ENCODE measurements at places on chromosomes 7 and 10.

GRCh38 chr7:128017862-128018845 is 13.1 kb downstream of the LRRC4 start:
- no peak for DNase-seq

GRCh38 chr10:127982601-127983000 is 75.7 kb downstream of the PTPRE start:
- DNase-seq, result no peak

DNA sequence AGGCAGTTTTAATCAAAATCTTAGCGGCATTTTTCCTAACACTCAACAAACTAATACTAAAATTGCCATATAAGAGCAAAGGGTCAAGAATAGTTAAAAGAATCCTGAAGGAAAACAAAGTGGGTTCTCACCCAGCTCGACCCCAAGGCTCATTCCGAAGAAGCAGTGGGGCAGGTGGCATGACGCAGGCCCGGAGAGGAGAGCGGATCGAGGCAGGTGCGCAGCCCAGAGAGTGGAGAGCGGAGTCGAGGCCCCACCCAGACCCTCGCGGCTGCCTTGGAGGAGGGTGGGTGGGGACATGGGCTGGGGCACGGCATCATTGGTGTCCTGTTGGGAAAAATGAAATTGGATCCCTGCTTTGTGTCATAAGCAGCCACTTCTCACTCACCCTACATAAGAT is 109.8 kb downstream of the INPP5A start:
- no peak for DNase-seq

GRCh38 chr10:32142646-32143045 is 86.4 kb upstream of the KIF5B start:
- no peak for DNase-seq

DNA sequence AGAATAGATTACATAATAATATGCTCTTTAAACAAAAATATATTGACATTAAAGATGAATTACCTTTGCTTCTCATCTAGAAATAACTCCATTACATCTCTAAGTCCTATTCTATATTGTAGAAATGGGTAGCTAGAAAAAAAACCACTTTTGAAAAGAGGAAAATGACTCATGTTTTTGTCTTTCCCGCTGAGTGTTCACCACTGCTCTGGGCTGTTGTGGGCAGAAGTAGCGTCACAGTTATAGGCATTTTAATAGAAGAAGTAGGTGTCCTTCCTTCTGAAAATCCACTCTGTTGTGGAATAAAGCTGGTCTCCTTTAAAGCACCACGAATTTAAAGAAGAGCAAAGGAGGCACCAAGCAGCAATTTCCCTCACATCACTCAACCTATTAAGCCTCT is 117.6 kb upstream of the NFE2L3 start:
- DNase-seq, result no peak

DNA sequence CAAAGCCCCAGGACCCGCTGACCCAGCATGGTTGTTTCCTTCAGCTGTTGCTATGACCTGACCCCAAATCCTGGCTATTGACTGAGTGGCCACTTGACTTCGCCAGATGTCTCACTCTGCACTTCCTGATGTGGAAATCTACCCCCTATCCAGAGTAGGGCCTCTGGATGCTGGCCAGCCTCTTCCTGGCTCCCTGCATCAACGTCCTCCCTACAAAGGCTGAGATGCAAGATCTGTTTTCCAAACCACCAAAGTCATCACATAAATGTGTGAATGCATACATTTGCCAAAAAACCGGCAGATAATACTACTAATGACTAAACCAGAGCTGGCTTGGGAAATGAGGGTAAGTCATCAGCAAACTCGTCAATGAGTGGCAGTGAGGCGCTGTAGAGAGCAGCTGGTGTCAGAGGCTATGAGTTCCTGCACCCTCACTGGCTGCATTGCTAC is 70.4 kb downstream of the PYROXD2 start:
- DNase-seq, result no peak

DNA sequence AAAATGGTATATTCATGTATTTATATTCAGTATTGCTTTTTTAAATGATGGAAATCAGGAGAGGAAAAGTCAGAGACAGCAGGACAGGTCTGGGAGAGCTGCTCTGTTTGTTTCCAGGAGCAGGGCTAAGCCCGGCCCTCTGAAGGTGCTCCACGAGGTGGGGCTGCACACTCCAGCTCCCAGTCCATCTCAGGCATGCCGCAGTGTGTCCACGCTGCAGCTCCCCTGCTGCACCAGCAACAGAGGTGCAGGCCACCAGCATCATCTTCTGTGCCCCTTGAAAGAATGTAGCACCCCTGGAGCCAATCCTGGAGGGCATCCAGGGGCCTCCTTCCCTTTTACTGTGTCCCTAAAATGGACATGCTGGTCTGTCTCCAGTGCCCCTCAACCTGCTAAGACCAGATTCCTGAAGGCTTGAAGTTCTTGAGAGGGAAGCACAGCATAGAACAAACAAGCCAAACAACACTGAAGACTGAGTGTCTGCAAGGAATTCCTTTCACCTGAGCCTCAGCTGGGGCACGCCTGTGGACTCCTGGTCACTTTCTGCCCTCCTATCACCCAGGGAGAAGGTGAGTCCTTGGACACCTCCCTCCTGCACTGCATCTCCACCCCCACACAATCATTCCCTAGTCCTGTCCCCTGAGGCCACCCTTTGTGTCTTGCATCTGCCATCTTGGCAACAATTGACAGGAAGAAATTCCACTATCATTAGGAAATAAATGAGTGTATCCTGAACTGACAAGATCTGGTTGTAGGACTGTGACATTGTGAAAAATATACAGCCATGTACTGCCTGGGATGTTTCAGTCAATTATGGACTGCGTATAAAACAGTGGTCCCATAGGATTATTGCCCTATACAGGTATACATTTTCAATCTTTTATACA is 100.5 kb downstream of the CXCL12 start:
- no peak for DNase-seq

GRCh38 chr10:23613900-23614299 is 175.0 kb downstream of the OTUD1 start:
- no peak for DNase-seq

DNA sequence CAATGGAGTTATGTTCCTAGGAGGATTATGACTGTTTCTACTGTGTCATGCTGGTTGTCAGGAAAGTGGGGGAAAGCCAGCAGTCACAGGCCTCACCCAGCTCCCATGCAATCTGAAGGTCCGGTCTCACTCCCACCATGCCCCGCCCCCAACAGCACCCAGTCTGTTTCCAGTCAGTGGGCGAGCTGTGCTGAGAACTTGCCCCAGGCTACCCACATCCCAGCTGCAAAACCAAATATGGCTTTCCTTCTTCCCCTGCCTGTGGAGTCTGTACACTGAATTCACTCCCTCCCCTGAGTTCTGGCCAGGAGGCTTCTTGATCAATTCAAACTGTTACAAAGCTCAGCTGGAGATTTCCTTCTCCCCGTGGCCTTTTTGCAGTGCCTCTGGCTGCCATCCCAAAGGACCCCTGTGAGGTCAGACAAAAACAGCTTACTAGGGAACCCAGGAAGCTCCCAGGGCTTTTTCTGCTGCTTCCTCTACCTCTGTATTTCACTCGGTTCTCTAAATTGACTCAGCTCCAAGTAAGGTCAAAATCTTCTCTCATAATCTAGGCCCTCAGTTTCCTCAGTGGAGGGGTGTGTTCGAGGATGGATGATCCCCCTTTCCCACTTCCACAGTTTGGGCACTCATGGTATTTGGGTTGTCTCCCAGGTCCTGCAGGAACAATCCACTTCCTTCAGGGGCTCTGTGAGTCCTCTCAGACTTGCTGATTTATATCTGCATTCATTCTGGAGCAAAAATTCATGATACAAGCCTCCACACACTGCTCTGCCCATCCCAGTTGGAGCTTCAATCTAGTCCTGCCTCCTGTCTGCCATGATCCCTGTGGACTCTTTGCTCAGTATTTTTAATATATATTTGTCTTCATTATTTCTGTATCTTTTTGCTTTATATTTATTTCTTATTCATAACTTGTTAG is 205.5 kb downstream of the SEMA3D start:
- no peak for DNase-seq

DNA sequence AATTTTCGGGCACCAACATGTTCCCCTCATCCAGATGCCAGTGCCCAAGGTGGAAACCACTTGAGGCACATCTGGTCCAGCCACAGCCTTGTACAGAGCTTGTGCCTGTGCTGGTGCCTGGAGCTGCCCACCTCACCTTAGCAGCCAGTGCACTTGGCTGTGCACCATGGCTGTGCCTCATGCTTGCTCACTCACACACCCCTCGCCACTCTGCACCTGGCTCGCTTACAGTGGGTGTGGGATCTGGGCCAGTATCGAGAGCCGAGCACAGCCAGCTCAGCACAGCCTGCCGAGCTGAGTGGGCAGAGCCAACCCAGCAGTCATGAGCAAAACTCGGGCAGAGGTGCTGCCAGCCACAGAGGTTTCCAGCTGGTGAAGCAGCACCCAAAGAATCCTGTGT is 139.9 kb upstream of the NUPR2 start:
- no peak for DNase-seq

DNA sequence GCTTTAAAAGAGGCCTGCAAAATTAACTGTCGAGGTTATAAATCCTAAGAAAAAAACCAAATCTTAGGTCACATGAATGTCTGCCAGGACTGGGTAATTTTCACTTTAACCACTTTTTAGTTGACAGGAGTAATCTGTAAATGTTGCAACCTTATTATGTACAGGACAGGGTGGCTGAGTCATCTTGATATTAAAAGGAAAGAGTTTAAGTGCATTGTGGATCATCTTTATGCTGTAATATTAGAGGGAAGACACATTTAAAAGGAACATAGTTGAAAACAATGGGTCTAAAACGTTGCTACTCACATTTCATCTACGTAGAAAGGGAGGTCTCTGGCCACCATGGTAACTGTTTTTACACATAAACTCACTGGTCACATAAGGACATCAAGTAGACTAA is 115.5 kb downstream of the LSMEM1 start:
- DNase-seq, result no peak

GRCh38 chr10:58554316-58554715 is 41.6 kb downstream of the BICC1 start:
- no peak for DNase-seq

- no peak for DNase-seq
Measured at GRCh38 chr10:77927402-77928246, 1.1 kb upstream of the DLG5 start.

DNA sequence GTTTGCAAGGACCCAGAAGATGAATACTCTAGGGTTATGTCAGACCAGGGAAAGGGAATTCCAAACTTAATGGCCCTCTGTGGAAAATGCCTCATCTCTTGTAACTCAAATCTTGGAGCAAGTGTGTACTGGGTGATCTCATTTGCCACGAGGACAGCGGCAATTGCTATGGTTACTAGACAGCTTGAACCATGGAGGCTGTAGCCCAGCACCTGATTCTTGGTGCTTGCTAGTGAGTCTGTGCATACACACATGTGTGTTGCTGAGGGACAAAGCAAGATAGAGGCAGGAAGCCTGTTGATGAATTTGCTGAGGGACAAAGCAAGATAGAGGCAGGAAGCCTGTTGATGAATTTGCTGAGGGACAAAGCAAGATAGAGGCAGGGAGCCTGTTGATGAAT is 58.6 kb upstream of the FEZF1 start:
- DNase-seq, result no peak

DNA sequence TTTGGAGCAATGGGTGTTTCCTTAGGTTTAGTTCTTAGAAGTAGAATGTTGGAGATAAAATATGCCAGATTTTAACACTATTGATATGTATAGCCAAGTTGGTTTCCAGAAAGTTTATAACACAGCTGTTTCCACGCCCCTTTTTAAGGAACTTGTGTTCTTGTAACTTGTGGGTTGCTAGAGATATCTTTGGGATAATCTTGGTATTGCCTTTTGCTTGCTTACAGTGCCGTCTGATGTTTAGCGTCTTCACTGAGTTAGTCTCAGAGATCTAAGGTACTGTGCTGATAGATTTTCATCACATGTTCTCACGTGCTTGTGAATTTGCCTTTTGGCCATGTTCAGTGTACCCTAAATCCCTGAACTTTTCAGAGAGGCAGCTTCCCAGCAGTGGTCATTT is 12.4 kb downstream of the TMEM248 start:
- DNase-seq, result no peak

- DNase-seq, result no peak
Measured at GRCh38 chr7:101927802-101928201, 110.4 kb downstream of the CUX1 start.

GRCh38 chr7:44707558-44708230 is 41.0 kb upstream of the ZMIZ2 start:
- DNase-seq, result no peak

GRCh38 chr10:120926611-120927010 is 75.4 kb downstream of the WDR11 start:
- DNase-seq, result no peak

DNA sequence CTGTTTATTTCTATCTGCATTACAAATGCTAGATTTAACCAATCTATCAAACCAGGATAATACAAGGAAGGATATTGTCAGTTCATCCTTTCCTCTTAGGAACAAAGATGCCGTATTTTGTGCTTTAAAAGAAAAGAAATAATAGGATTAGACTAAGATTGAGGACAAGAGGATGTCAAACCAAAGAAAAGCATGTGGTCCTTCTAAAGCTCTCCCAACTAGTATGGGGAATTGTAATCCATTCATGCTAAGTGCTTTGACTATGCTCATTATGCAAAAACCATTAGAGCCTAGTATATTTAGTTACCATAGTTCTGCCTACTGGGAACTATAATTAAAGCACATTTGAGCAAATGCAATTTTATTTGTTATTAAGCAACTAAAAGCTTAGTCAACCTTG is 280.2 kb downstream of the GRM8 start:
- no peak for DNase-seq

DNA sequence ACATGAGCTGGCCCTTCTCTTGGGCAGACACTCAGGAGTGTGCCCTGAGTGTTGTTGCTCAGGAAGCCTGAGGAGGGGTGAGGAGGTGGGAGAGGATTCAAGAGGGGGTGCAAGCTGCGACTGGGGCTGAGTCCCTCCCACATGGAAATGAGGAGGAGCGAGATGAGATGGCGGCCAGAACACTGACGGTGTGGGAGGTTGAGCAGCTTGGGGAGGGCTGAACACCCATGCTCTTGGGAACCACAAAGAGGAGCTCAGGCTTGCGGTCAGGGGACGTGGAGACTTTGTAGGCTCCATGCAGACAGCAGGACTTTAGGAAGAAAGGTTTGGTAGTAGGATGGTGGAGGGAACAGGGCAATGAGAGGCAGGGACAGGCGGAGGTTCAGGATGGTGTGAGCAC is 163.2 kb upstream of the SHH start:
- no peak for DNase-seq
